SK-MEL-5 (cell line): ENCODE measurements at places on chromosomes 4 and X. TPM values are rescaled to one million over a fixed set of nuclear protein-coding genes. Genes with fewer than 3 reads are reported as not detected.

- no peak for DNase-seq
Observed at GRCh38 chr4:182062458-182062857, 180.7 kb upstream of the TENM3 start.

DNA sequence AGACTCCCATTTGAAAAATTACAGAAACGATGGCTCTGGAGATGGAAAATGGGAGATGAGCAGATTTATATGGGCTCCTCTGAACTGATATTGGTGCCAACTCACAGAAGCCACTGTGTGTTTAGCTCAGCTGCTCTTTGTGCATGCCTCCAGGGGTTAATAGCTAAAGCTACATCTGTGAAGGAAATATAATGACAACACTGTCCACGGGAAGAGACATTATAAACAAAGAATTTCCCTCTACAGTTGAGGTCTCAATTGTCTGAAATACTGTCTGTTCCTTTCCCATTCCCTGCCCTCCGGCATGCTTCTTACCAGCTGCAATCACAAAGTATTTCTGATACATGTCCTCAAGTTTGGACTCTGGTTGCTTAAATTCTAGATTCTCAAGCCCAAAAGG is 40.4 kb downstream of the PPA2 start:
- DNase-seq = peak; percentile 72

Gene FLNA
- total RNA-seq = 108 and 138 TPM in 2 replicates

Gene CLTRN
- total RNA-seq = 0.85 and 1.3 TPM in 2 replicates

Gene SPIN4
- total RNA-seq = 2.0 and 2.4 TPM in 2 replicates
